Chondrocyte (in vitro differentiated cells): ENCODE measurements at places on chromosomes 4 and X. TPM values are rescaled to one million over a fixed set of nuclear protein-coding genes. Genes with fewer than 3 reads are reported as not detected.
A peak's percentile ranks its signal among the peaks of the same experiment; 100 is the strongest.

The FOXR2 gene
- not detected in 3 replicates for total RNA-seq

The TMEM47 gene
- 63.7 to 65.6 TPM (median 64.1 TPM) in 3 replicates for total RNA-seq

The NHSL2 gene
- total RNA-seq, result 2.1 to 2.2 TPM (median 2.1 TPM) in 3 replicates

- H3K27ac ChIP-seq, result no peak overlapping the region
- H3K36me3 ChIP-seq, result no peaks in the 10 kb centered on the region
- DNase-seq, result no peak
- H3K4me3 ChIP-seq, result no peak overlapping the region
- H3K4me1 ChIP-seq, result peaks cover 12% of the 10 kb centered on the region
Measured at GRCh38 chrX:103783196-103783595, 6.6 kb downstream of the PLP1 start.

GRCh38 chrX:12789976-12790375 lies 1.2 kb upstream of the PRPS2 start:
- no peaks in the 10 kb centered on the region for H3K4me1 ChIP-seq
- no peaks in the 10 kb centered on the region for H3K36me3 ChIP-seq
- no peak overlapping the region for H3K27ac ChIP-seq
- H3K4me3 ChIP-seq, result no peak overlapping the region

DNA sequence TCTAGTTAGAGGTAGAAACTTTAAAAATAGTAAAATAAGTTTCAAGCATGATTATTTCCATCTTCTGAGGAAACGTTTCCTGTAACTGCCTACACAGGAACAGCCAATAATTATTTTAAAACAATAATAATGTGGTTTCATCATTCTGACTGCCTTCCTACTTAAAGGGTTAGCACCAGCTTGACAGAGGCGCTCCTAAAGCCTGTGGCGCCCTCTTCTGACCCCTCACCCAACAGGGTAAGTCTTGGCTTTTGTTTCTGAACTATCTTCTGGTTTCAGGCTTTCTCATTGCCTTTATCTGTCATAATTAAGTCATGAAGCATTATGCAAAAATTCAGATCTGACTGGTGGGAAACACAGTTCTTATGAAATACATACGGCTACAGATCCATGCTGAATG lies 96.7 kb downstream of the ITM2A start:
- H3K4me3 ChIP-seq, result no peak overlapping the region
- H3K27ac ChIP-seq, result no peak overlapping the region
- DNase-seq, result no peak
- H3K36me3 ChIP-seq, result no peaks in the 10 kb centered on the region

DNA sequence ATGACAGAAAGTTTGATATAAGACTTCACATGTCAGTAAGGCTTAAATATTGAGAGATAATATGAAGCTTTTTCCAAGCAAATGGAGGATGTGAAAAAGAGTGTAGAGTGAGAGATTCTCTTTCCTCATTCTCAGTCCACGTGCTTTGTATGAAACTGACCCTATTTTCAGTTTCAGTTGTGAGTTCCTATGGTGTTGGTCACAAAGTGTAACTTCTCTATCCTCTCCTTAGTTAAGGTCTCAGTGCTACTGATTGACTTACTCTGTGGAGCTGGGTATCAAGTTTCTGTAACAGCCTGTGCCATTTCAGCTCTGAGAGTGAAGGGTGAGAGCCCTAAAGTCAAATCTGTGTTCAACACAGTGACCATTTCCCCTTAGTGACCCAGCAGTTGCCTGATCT lies 277.2 kb downstream of the EPHA5 start:
- H3K27me3 ChIP-seq, result no peaks in the 10 kb centered on the region
- no peak overlapping the region for H3K27ac ChIP-seq
- no peak overlapping the region for H3K4me3 ChIP-seq
- DNase-seq, result no peak
- H3K4me1 ChIP-seq, result no peaks in the 10 kb centered on the region
- H3K36me3 ChIP-seq, result peaks cover 2% of the 10 kb centered on the region

GRCh38 chr4:8403173-8403753 lies 37.3 kb downstream of the ACOX3 start:
- no peak overlapping the region for H3K4me3 ChIP-seq
- H3K36me3 ChIP-seq, result peaks cover 29% of the 10 kb centered on the region
- peaks cover 7% of the 10 kb centered on the region for H3K4me1 ChIP-seq
- peak; percentile 82 for DNase-seq
- H3K27ac ChIP-seq, result no peak overlapping the region
- no peaks in the 10 kb centered on the region for H3K27me3 ChIP-seq
